Stimulated activated CD4-positive, alpha-beta T cell treated with anti-CD3 and anti-CD28 coated beads, Interleukin-15, amount 100 ng/mL, for 1 hour (primary cell): ENCODE measurements at places on chromosomes 11 and 22.

- no peak for DNase-seq
These were observed 4.0 kb upstream of the PTGDR2 start for GRCh38 chr11:60859616-60860250.

DNA sequence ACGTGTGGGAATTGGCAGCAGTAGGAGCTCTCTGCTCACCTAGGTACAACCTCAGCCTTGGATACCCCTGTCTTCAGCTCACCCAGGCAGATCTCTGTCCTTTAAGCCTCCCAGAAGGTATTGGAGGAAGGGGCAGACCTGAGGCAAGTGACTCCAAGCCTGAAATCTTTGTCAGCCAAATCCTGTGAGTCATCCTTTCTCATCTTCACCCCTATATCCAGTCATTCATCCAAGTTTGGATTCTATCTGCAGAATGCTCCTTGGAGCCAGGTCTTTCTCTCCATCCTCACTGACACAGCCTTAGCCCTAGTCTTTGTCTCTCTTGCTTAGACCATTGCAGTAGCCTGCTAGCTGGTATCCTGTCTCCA is 10.4 kb upstream of the THY1 start:
- DNase-seq: no peak

GRCh38 chr11:120068114-120068573 is 69.8 kb downstream of the TRIM29 start:
- no peak for DNase-seq

DNA sequence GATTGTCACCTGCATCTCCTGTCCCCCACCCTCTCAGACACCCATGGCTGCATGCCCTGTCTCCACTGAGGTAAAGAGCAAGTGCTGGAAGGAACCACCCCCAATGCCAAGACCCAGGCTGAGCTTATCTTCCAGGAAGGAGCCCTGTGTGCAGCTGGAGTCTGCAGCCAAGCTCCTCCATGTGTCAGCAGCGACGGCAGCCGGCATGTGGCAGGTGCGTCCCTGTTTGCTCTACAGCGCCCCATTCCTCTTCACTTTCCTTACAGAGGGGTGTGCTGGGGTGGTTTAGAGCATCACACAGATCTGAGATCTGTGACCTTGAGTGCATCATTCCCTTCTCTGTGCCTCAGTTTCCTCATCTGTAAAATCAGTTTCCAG is 7.7 kb upstream of the MN1 start:
- no peak for DNase-seq

- DNase-seq: peak; percentile 38
These were observed 170.2 kb downstream of the BRD1 start for GRCh38 chr22:49657275-49657973.

GRCh38 chr22:50676180-50676636 is 3.6 kb downstream of the SHANK3 start:
- DNase-seq: no peak

DNA sequence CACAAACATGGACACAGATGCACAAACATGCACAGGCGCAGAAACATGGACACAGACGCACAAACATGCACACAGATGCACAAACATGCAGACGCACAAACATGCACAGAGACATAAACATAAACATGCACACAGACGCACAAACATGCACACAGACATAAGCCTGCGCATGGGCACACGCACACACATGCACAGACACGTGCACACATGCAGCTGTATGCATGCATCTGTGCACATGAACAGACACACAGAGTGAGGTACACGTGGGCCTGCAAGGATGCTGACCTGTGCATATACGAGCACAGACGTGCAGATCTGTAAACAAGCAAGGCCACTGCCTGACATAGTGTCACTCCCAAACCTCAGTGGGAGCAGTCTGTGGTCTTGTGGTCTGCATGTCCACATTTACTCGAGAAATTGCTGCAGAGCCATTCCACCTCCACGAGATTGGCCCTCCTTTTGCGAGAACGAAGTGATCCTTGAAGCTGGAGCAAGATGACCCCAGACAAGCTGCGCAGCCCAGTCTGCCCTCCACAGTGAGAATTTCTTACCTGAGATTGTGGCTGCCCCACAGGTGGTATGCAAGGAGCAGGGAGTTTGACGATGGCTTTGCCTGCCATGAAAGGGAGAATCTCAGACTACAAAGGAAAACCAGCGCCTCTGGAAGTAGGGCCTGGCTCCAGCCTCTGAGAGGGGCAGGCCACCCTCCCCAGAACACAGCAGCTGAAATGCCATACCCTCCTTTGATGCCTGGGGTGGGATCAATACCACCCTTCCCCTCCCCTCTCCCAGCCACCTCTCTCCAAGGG is 299.9 kb downstream of the BRD1 start:
- no peak for DNase-seq

DNA sequence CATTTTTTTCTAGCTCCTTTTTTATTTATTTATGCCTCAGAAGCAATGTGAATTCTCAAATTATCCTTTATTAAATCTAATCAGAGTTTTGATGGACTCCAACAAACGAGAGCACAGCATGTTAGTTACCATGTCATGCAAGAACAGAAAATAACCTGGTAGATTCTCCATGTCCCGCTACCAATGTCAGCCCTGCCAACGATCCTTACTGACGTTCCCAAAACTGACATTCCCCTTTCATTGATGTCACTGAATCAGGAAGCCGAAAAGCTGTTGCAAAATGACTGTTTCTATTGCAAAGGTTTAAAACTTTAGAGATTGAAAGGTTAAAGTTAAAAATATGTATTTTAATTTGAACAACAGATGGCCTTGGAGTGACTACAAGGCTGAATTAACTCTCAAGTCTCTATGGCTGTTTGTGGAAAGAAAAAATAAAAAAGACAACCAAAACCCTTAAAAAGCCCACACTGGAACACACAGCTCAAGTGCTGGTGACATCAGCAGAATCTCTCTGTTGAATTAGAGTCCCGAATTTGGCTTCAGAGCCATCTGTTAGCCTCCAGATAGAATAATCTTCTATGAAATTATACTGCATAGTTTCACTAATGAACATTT is 96.8 kb downstream of the BDNF start:
- DNase-seq: no peak

DNA sequence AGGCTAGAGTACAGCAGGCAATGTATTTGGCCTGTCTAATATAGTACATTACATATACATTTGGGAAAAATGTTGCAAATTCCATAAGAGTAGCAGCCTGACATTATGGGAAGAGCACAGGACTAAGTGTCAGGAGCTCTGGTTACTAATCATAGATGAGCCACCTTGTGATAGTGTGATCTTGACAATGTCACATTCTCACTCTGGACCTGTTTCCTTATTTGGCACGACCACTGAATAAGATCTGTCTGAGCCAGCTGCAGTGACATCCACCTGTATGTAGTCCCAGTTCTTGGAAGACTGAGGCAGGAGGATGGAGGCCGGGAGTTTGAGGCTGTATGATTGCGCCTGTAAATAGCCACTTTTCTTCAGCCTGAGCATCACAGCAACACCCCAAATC is 5.7 kb upstream of the LIN7C start:
- no peak for DNase-seq

DNA sequence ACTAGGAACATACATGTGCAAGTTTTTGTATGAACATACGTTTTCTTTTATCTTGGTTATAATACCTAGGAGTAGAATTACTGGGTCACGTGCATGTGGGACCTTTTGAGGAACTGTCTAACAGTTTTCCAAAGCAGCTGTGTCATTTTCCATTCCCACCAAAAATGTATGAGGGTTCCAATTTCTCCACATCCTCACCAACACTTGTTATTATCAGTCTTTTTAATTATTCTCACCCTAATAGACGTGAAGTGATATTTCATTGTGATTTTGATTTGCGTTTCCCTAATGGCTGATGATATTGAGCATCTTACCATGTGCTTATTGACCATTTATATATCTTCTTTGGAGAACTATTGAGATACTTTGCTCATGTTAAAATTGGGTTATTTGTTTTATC is 162.1 kb downstream of the CHST1 start:
- DNase-seq: no peak
